ENCODE measurements at places on chromosomes 6 and 20.

- no peak for DNase-seq
Measured at GRCh38 chr20:50724112-50724725, 7.2 kb upstream of the PARD6B start.

GRCh38 chr20:31677553-31678260, 40.0 kb downstream of the COX4I2 start:
- DNase-seq: no peak

DNA sequence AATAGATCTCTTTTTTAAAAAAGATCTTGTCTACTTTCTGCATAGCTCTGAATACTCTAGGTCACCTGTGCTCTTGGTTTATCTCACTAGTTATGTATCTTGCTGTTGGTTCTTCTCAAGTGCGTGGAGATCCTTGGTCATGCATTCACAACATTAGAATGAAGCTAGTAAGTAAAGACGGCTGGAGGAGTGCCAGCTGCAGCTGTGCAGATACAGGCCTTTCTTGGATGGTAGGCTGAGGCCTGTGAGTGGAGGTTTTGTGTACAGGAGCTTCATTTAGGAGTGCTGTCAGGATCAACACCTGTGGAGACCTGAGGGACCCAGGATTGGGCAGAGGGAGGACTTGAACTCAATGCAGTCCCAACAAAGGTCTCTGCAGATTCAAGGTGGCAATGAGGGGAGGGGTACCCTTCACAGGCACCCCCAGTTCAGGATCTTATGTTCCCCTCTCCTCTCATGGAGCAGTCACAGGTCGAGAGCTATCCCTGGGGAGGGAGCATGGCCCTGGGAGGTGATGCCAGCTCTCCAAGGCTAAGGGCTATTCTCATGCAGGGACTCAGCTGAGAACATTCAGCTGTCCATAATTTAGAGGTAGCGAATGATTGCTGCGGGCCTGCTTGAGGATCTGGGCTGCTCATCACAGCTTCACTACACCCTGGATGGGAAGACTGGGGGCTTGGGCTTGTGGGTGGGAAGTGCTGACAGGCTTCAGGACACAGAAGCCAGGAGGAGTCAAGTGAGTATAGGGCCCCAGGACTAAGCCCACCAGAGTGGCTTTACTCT, 98.9 kb upstream of the ENPP5 start:
- DNase-seq: no peak

DNA sequence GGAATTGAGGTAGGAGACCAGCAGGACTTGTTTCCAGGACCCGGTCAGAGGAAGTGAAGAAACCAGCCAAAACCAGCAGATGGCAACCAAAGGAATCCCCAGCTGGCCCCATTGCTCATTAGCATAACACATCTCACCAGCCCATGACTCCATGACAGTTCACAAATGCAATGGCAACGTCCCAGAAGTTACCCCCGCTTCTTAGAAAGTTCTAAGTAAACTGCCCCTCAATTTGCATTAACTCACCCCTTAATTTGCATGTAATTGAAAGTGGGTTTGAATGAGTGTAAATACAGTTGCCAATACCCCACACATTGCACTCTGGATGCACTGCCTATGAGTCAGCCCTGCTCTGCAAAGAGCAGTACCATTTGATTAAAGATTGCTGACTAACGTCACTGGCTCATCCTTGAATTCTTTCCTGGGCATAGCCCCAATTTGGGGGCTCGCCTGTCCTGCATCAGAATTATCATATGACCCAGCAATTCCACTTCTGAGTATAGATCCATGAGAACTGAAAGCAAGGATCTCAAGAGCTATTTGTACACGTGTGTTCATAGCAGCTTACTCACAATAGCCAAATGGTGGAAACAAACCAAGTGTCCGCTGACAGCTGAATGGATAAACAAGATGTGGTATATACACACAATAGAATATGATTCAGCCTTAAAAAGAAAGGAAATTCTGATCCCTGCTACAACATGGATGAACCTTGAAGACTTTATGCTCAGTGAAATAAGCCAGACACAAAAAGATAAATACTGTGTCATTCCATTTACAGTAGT, 36.4 kb downstream of the MYLK4 start:
- DNase-seq: no peak

- DNase-seq: no peak
Measured at GRCh38 chr20:20549704-20550103, 162.7 kb downstream of the RALGAPA2 start.

DNA sequence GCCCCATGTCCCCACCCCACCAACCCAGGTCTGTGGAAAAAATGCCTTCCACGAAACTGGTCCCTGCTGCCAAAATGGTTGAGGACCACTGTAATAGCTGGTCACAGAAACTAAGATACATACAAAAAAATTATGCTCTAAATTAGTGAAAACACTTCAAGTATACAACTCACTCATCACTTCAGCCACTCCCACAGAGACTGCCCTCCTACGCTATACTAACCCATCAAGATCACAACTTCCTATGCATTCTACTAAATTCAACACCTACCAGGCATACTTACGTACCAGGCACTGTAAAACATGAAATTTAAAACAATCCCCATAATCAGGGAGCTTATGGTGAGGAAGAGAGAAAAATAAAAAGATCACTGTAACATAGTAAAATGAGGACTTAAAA, 22.9 kb downstream of the RUNX2 start:
- no peak for DNase-seq

DNA sequence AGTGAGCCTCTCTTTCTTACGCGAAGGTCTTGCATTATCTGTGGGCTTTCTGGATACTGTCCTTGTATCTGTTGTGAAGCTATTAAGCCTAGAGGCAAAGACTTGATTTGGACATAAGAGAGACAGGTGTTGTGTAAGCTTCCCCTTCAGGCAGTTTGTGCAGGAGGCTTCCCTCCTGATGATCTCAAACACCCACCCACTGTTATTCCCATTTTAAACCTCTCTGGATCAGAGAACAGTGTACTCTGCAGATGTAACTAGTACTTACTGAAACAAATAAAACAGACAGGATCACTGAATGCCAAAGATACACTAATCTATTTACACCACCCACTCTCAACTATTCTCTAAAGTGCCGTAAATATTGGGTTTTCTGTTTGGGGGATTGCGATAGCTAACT, 113.8 kb upstream of the RAB32 start:
- DNase-seq: no peak

- DNase-seq: no peak
Measured at GRCh38 chr20:41507436-41507835, 110.7 kb downstream of the CHD6 start.

GRCh38 chr6:20348041-20348440, 53.6 kb upstream of the E2F3 start:
- DNase-seq: no peak

GRCh38 chr6:140017470-140017869, 643.0 kb upstream of the CITED2 start:
- DNase-seq: no peak

GRCh38 chr6:25312034-25312620, 33.0 kb downstream of the CARMIL1 start:
- DNase-seq: no peak

GRCh38 chr6:143139239-143139784, 78.6 kb downstream of the AIG1 start:
- DNase-seq: no peak

Measured in BE2C (cell line).